LoVo (cell line): ENCODE measurements at places on chromosomes 6 and 20.

- DNase-seq: no peak
These were observed 208.4 kb downstream of the CDH4 start for GRCh38 chr20:61460261-61461052.

GRCh38 chr6:18264923-18265377 lies 620 bp upstream of the DEK start:
- no peak for DNase-seq

DNA sequence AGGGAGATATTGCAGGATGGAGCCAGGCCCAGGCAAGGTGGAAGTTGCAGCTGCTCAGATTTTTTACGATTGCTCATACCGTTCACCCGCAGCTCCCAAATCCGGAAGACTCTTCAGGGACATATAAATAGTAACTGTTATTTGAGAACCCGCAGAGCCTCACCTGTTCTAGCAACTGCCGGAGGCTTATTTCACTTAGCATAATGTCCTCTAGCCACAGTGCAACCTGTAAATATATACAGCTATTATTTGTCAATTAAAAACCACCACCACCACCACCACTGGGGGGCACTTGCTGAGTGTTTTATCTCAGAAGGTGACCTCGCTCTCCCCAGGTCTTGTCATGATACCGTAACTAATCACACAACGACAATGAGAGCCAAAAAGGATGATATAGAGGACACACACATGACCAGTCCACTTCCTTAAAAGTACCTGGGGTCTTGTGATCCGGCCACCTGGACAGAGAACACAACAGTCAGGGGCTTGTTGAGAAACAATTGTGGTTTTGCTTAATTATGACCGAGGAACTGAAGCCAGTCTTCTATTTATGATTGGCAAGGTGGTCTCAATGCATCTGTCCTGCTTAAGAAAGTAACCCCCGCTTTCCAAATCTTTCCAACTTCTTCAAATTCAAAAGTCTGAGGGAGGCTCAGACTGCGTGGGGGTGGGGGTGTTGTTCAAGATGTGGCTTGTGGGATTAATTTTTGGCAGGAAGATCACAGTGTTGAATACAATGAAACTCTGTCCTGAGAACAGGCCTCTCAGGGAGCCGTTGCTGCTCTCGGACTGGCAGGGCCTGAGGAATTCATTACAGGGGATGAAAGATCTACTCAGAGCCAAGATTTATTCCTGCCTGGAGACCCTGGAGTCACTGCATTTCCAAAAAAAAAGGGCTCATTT lies 107.7 kb upstream of the PRND start:
- no peak for DNase-seq

DNA sequence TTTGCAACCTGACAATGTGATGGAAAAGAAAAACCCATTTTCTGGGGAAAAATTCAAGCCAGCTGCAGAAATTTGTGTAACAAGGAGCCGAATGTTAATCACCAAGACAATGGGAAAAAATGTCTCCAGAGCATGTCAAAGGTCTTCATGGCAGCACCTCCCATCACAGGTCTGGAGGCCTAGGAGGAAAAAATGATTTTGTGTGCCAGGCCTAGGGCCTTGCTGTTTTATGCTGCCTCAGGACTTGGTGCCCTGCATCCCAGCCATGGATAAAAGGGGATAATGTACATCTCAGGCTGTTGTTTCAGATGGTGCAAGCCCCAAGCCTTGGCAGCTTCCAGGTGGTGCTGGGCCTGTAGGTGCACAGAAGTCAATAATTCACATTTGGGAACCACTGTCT lies 747.7 kb downstream of the C6orf118 start:
- DNase-seq: no peak

GRCh38 chr6:62763125-62763912 lies 447.9 kb upstream of the FKBP1C start:
- no peak for DNase-seq

GRCh38 chr6:85472744-85473143 lies 22.9 kb downstream of the NT5E start:
- no peak for DNase-seq

GRCh38 chr20:64082820-64083377 lies 1.3 kb downstream of the LKAAEAR1 start:
- DNase-seq: no peak

DNA sequence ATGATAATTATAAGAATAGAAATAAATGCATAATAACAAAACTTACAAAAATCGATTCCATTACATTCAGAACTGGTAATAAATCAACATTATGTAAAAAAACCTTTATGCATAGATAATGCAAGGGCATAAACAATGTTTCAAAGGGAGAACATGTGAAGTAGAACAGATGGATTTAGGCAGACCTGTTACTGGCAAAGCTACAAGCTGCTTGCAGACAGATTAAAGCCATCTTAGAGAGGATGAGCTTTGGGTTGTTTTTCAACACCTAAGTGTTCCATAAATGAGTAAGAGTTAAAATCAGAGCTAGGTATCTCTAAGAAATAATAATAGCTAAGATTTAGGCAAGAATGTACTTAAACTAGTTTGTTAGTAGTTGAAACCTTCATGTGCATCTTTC lies 37.2 kb downstream of the SNAP25 start:
- DNase-seq: no peak

DNA sequence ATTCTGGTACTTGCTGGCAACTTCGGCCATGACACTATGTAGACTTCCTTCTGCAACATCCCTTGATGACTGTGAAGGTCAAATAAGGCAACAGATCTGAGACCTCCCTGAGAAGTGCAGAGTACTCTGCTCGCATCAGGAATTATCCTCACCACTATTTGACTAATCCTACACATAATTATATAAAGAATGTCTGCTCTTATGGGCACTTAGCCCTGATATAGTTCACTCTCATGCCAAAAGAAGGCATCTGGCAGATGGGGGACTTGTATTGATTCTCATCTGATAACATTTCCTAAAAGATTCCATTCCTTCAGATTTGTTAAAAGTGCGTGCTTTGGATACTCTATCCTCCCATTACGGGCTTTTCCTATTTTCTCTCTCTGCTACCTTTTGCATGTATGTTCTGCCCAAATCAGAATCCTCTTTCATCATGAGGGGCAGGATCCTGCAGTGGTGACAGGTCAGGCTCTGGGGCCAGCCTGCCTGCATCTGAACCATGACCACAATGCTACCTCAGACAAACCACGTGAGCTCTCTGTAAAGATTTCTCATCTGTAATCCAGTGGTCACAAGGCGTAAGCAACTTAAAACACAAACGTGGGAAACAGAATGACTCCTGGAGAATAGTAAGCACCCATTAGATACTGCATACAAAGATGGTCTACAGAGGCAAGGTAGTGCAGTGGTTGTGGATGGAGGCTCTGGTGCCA lies 134.0 kb downstream of the GJA10 start:
- DNase-seq: no peak

- peak; percentile 58 for DNase-seq
These were observed 90.4 kb downstream of the CARMIL1 start for GRCh38 chr6:25369433-25370177.

DNA sequence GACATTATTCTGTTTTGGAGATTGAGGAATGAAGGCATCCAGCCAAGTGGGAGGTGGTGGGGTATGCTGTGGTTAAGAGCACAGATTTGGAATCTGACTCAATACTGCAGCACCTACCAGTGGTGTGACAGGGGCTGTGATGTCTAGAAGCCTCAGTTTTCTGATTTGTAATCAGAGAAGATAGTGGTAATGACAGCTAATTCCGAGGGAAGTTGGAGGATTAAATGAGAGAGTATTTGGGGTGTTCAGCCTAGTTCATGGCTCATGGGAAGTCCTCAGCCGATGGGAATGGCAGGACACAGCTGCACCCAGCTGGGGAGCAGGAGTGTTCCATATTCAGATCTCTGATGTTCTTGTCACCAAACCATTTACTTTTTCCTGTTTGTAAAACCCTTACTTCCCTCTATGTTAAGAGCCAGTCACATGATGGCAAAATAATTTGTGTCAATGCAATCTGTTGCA lies 9.3 kb downstream of the SLC9A8 start:
- no peak for DNase-seq

DNA sequence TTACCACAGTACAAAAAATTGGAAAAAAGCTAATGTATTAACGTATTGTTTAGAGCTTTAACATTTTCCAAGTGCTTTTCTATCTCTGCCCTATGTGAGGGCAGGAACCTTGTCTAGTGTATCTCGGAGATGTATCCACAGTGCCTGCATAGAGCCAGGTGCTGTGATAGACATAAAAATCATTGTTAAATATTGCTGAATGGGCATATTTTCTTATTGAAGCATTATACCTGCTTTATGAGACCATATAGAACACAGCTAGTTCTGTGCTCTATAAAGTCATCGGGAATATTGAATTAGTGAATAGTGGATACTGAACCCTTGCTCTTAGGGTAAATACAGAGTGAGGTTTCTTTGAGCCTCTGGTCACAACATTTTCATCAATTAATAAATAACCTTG lies 163.0 kb downstream of the RNF144B start:
- DNase-seq: no peak
